ENCODE measurements at places on chromosomes 7 and 10.

DNA sequence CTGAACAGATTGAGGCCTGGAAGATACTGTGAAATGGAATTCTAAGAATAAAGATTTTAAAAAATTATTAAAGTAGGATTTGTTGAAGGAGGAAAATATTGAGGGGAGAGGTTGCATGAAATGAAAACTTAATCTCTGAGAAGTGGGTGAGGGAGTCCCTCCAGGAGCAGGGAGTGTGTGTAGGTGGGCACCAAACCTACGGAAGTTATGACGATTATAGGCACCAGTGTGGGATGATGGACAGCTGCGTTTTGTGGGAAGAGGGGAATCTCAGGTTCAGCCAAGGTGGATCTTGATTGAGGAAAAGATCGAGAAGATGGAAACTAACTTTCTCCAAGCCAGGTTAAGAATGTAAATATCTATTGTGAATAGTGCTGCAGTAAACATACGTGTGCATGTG, 246.4 kb downstream of the CCDC3 start:
- no peak for DNase-seq

DNA sequence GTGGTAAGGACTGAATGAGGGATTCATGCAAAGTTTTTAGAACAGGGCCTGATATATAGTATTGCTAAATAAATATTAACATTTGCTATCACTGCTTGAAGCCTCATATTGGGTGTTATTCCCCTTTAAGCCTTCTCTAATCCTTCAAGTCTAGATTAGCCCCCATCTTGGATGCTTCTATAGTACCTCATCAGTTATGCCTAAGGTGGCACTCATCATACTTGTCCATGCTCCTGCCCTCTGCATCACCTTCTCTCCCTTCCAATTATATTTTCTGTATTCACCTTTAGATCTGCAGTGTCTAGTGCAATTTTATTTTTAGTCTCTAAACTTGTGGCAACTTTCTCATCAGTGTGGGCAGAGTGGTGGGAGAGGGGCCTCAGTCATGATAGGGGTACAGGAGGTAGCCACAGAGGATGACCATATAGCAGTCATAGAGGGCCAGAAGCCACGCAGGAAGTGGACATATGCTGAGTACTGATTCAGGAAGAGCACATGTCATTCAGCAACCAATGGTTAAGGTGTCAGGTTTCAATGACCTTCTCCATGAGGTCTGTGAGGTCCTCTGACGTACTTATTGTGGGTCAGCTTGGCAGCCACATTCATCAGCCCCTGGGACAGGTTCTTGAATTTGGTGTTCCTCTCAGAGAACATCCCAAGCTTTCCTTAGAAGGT, 2.5 kb downstream of the ENTPD1 start:
- no peak for DNase-seq

DNA sequence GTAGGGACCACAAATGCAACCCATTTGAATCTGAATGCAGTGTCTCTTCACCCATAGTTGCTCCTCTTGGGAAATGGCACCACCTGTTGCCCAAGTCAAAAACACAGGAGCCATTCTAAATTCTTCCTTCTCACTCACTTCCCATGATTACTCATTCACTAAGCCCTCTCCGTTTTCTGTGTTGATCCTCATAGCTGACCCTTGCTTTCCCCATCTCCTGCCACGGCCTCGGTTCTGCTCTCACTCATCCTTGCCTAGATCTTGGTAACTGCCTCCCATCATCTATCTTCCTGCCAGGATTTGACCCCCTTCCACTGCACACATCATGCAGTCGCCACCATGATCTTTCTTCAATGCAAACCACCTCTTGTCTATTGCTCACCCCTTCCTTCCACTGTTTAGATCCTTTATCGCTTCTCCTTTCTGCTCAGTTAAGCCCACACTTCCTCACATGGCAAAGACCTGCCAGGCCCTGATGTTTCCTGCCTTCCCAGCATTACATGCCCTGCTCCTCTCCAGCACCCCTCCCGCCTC, 19.0 kb upstream of the CPN1 start:
- DNase-seq: no peak

DNA sequence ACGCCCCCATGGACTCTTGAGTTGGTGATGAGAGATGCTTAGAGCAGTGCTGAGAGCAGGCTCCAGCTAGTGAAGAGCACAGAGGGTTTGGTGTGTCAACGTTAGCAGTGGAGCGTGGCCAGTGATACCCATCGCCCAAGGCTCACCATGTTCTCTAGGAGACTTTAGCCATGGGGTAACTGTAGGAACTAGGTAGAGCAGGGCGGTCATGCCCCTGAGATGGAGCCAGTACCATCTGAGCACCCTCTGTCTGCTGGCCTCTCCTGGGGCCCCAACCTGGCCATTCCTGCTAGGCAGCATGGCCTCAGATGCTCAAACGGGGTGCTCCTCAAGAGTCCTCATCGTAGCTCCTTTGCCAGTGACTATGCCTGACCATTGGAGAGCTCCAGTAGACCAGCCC, 179.7 kb downstream of the KCND2 start:
- no peak for DNase-seq

- DNase-seq: no peak
These were observed 26.9 kb downstream of the SLC25A28 start for GRCh38 chr10:99593312-99593711.
